ENCODE measurements at places on chromosomes 3 and 15.

DNA sequence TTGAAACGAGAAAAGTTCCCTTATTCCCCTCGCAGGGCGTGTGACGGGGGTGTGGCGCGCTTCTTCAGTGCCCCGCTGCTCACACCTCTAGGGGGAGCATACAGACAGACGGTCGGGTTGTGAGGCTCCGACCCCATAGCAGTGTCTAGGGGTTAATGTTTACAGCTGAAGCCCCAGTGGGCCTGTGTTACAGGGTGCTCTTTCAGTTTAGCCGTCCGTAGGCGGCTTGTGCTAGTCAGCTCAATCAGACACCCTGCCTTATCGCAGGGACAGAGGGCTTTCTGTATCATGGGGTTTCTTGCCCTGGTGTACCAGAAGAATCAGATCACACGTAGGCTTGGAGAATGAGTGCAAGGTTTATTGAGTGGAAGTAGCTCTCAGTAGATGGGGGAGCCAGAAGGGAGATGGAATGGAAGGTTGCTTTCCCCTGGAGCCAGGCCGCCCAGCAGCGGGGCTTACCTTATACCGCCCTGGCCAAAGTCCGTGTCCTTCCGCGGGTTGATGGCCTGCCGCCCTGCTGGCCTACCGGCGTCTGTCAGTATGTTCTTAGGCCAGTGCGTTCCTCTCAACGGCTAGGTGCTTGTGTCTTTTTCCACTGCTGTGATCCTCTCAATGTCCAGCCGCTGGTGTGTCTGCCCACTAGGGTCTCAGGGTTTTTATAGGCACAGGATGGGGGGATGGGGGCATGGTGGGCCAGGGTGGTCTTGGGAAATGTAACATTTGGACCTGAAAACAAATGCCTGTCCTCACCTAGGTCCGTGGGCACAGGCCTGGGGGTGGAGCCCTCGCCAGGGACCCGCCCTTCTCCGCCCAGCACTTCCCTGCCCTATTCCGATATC lies 32.2 kb upstream of the ACP3 start:
- DNase-seq: no peak

DNA sequence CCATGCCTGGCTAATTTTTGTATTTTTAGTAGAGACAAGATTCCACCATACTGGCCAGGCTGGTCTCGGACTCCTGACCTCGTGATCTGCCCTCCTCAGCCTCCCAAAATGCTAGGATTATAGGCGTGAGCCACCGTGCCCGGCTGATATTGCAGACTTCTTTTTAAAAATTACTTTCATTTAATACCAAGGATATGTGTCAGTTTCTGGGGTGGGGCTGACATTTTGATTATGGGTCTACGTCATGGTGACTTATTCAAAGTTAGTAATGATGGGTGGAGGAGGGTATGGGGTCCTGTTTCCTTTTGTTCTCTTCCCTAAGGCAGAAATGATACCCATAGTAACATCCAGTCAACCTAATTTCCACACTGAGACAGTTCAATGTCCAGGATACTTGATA lies 34.7 kb downstream of the GBE1 start:
- DNase-seq: no peak

DNA sequence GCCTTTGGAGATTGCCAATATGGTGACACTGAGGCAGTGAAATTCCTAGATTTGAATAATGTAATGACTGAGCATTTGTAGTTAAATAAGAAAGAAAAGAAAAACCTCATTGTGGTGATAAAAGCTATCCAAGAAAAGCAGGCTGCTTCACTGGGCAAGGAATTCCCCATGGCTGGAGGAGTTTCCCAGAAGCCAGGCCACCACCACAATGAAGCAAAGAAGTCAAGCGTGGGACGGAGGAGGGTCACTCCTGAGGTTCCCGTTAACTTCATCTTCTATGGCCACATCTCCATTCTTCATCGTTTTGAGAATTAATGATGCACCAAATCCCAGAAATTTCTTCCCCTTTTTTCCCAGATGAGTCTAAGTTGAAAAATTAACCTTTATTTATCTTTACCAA lies 185.8 kb upstream of the BCL6 start:
- DNase-seq: no peak

GRCh38 chr3:135311699-135312098 lies 516.6 kb downstream of the EPHB1 start:
- DNase-seq: no peak

DNA sequence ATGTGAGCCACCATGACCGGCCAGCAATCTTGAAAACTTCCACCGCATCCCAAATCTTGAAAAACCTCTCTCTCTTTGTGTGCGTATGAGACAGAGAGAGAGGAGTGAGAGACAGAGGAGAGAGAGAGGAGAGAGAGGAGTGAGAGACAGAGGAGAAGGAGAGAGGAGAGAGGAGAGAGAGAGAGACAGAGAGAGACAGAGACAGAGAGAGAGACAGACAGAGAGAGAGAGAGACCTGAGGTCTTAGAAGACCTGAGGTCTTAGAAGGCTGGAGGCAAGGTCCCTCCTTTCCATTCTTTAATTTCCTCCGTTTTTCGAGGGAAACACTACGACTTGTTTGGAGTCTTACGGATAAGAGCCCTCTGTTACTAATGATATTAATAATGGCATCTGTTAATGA lies 39.5 kb downstream of the TMEM40 start:
- DNase-seq: no peak

GRCh38 chr15:71261418-71261817 lies 146.1 kb downstream of the THSD4 start:
- no peak for DNase-seq

DNA sequence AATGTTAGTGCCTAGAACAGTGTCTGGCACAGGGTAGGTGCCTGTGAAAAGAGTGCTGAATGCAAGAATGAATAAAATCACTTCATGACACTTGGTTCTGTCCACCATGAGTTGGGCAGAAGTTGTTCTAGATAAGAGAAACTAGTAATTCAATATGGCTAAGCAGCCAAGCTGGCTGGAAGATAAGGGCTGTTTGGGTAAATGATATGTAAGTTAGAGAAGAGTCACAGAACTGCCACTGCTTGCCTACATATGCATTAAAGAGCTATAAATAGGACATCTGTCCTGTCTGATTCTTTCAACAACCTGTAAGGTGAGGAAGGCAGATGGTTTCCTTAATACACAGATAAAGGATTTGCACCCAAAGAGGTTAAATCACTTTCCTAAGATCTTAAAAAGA lies 13.1 kb downstream of the MTMR10 start:
- DNase-seq: no peak

DNA sequence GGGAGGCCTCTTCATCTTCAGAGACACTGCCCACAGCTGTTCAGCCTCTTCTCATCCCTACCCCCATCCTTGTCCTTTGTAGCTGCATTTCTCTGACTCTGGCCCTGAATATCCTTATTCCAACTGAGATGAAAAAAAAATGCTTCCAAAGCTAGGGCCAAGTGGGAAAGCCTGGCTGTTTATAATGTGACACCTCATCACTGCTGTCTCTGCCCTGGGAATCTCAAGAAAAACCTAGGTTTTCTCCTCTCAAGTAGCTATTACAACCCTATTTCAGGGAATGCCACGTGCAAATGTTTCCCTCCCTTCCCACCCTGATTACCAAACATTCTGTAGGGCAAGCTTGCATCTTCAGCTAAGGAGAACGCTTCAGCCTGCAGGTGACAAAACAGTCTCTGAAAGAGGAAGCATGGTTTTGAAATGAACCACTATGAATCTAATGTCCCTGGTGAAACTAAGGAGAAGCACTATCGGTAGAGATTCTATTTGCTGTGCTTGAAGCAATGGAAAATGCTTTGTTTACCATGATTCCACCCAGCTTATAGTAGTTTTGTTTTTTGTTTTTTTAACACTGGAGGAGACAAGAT lies 65.4 kb downstream of the USF3 start:
- no peak for DNase-seq

DNA sequence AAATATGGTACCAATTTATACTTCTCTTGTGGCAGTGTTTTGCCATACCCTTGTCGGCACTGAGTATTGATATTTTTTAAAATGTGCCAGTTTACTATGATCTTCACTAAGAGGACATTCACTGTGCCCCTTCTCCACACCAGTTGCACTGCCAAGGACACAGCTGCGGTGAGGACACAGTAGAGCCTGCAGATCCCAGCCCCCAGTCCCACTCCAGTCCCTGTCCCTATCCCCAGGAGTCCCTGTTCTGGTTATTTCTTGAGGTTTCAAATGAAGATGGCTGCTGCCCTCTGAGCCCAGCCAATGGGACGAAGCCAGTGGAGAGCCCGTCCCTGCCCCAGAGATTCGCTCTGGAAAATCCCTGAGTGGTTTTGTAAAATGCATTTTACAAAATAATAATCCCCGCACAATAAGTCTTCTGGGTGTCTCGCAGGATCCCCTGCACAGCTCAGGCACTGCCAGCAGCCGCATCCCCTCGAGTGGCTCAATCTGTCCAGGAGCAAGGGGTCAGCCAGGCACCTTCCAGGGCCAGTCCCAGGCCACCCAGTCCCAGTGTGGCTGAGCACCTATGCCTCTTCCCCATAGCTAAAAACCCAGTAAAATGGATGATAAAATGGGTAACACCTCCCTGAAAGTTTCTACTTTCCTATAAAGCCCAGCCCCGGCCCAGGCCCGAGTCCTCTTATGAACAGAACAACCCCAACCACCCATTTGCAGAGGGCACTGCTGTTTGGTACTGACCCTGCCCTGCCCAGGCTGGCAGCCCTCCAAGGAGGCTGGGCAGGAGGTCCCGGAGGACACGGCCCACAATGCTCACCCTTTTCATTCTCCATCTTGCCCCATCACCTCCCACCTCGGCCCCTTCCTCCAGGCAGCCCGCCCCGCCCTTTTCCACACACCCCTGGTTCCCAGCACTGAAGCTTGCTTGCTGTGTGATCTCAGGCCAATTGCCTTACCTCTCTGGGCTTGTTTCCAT lies 91.1 kb downstream of the VGLL4 start:
- no peak for DNase-seq

GRCh38 chr15:29910068-29910467 lies 87.8 kb upstream of the TJP1 start:
- DNase-seq: no peak

DNA sequence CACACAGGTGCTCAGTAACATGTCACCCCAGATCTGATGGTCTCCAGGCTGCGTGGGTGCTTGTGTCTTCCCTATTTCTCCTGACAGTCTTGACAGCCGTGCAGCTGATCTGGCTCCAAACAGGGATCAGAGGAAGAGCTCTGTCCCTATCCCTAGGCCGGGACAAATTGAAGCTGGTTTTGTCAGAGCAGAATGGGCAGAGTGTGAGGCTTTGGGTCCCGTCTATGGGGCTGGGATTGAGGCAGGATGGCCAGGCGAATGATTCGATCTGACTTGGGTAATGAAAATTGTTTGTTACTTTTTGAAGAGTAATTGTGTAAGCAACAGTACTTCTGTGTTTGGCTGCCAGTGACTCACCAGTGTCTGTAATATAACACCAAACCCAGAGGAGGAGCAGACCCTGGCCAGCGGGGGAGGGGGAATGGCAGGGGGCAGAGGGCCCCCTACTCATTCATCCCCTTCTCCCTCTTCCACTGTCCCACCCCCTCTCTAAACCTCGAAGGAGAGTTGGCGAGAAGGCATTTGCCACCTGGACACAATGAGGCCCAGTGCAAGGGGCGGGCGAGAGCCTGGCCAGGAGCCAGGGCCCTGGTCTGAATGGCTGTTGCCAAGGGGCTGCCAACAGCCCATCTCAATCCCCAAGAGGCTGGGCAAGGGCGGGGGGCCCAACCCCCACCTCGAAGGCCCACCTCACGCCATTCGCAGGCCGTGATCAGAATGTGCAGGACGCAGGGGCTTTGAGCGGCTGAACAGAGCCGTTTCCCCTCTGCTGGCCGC lies 4.9 kb upstream of the MAGEF1 start:
- no peak for DNase-seq

- DNase-seq: no peak
These were observed 882 bp downstream of the CADM2 start for GRCh38 chr3:84959470-84960271.

DNA sequence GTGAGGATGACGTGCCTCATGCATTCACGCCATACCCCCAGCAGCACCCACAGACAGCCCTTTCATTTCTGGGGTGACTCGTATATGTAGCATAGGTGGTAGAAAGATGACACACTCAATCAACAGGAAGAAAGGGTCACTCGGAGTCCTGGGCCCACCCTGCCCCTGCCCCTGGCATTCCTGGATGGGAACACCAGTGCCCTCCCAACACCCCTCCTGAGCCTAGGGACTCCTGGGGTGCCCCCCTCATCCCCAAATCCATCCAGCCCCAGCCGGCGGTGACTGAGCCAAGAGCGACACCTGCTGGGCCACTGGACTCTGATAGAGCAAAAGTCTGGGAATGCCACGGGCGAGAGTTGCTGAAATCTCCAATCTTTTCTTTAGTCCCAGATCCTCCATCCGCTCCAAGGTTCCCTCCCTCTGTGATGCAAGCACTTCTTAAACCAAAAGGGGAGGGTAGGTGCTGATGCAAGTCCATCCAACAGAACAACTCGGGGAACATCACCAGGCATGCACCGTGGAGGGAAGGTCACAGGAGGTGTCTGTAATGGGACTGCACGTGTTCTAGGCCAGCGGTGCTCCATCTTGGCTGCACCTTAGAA lies 31.1 kb downstream of the ACAN start:
- no peak for DNase-seq

GRCh38 chr3:171383206-171384018 lies 76.8 kb downstream of the TNIK start:
- DNase-seq: no peak

DNA sequence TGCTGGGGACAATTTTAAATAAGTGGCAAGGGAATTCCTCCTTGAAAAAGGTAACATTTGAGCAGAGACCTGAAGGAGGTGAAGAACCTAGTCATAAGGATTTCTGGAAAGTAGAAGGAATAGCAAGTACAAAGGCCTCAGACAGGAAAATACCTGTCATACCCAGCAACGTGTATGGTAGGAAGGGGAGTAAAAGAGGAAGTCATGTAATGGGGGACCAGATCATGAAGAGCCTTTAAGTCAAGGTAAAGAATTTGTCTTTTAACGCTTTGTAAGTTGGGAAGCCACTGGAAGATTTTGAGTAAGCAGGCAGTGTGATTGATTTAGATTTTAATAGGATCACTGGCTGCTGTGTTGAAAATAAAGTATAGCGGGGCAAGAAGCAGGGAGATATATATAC lies 43.4 kb upstream of the FAH start:
- DNase-seq: no peak

GRCh38 chr3:72847282-72847681 lies 963 bp downstream of the SHQ1 start:
- no peak for DNase-seq

- DNase-seq: no peak
These were observed 163.8 kb upstream of the CMC1 start for GRCh38 chr3:28077572-28077971.

DNA sequence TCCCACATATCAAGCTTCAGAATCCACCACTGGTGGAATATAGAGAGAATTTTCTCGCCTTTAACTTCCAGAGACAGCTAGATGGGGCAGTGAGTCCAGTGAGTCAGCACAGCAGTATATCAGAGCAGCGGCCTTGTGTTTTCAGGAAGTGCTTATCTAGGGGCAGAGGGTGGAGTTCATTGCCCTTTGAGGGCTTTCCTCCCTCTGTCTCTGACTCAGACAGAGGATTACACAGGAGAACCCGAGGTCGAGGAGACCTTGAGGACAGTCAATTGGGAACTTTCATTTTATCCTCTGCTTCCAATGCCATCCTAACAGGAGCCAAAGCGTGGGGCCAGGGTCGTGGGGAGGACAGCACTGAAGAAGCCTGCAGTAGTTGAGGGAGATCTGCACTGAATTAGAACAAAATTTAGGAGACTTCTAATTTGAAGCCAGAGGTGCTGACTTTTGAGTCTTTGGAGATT lies 109.6 kb upstream of the UMPS start:
- DNase-seq: no peak

Data from activated CD4-positive, alpha-beta T cell treated with anti-CD3 and anti-CD28 coated beads, Interleukin-2, amount 50 U/mL, for 24 hours (primary cell).